ENCODE measurements at places on chromosomes 6 and 20. TPM values are rescaled to one million over a fixed set of nuclear protein-coding genes. Genes with fewer than 3 reads are reported as not detected.
A peak's percentile ranks its signal among the peaks of the same experiment; 100 is the strongest.

GRCh38 chr6:19714434-19715166 lies 122.6 kb upstream of the ID4 start:
- no peak for DNase-seq

DNA sequence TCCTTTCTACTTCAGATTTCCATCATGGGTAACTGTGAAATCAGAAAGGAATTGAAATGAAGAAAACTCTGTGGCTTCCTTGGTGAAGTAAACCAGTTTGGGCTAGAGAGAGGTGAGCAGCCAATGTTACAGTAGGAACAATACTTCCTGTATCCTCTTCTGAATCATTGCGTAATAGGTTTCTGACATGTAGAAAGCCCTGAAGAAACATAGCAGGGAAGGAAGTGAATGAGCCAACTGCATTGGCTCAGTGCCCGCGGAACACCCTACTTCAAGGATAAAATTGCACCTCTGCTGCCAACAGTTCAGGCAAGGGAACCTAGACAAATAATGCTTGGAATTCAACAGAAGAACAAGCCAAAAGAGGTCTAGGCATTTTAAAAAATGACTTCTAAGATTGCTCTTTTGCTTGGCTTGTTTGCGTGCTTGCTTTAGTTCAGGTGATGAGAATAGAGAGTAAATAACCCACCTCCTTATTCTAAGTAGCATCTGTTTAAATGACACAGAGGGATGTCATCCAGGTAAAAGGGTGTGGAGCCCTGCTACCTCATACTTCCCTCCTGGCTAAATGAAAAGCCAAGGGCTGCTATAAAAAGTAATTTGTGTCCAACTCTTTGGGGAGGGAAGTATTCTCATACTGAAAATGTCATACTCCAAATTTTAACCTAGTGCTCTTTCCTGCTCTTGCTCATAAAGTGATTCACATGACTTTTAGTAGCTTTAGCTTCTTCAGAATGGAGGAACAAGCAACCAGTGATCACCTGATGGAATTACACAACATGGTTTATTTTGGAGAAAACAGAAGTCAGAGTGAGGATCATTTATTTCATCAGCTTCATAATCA lies 30.0 kb upstream of the AKIRIN2 start:
- DNase-seq, result peak; percentile 58

DNA sequence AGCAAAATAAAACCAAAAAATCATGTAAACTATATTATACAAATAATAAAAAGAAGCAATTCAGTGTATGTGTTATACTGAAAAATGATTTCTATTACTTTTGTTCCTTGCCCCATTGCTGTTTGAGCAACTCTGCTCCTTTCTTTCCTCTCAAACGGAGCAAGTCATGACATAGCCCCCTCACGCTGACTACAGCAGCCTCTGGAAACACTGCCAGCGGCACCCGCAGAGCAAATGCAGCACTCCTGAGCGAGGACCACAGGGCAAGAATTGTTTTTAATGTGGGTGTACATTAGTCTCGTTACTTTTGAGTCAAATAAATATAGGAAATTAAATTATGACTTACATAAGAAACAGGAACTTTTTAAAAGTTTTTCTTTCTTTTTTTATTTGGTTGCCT lies 350.1 kb upstream of the HSF2 start:
- no peak for DNase-seq

RPS10 gene
- 1,138 TPM for total RNA-seq

- no peak for DNase-seq
These were observed 29.7 kb downstream of the VEGFA start for GRCh38 chr6:43799551-43800297.

DNA sequence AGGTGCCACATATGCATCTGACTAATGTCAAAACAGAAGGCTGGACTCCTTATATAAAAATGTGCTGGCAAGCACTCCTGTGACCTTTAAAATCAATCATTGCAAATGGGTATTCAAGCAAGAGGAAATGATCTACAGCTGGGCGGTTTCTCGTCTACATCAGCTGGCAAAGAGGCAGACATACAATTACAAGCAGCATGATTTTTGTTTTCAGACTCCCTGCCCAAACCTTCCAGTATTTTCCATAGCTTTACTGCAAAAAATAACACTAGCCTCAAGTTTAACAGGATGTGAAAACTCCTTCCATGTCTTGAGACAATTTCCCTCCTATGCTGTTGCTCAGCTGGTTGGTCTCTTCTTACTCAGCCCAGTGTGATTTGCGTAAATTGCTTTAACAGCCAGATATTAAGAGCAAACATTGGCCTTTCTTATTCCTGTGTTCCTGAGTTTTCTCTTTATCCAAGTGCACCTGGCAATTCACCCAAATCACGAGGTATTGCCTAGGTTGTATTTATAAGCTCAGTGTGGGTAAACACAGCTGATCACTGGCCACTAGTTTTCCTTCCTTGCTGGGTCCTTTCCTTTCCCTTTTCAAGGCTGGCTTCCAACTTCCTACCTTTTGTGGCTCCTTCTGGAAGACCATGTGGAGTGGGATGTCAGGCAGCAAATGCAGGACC lies 130.4 kb downstream of the MOXD1 start:
- peak; percentile 39 for DNase-seq

All from kidney (tissue), 22 donors.